Glutamatergic neuron (in vitro differentiated cells): ENCODE measurements at places on chromosomes 12 and 14. TPM values are rescaled to one million over a fixed set of nuclear protein-coding genes. Genes with fewer than 3 reads are reported as not detected.
A peak's percentile ranks its signal among the peaks of the same experiment; 100 is the strongest.

- DNase-seq = no peak
- H3K4me3 ChIP-seq = no peak overlapping the region
- no peak overlapping the region for H3K27ac ChIP-seq
- no peaks in the 10 kb centered on the region for H3K27me3 ChIP-seq
- H3K4me1 ChIP-seq = no peaks in the 10 kb centered on the region
Measured at GRCh38 chr12:77392467-77393088, 327.2 kb upstream of the E2F7 start.

- H3K36me3 ChIP-seq = no peaks in the 10 kb centered on the region
- no peak overlapping the region for H3K27ac ChIP-seq
- H3K4me1 ChIP-seq = peaks cover 3% of the 10 kb centered on the region
- no peak for DNase-seq
Measured at GRCh38 chr12:77682488-77682887, 148.2 kb upstream of the NAV3 start.

DNA sequence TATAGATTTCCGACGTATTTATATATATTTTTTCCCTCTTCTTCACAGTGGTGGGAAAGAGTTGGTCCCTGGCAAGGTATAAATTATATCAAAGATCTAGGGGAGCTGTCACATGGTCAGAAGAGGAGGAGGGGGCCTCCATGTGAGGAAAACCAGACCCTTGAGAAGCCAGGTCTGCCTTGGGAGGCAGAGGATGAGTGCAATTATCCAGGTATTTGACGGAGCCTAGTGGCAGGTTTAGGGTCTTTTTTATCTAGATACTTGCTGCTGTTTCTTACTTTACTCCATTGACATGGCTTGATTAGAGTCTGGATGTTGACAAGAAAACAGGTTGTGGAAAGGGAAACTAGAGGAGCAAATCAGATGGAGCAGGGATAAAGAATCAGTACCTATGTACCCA, 5.5 kb downstream of the COPZ1 start:
- H3K27me3 ChIP-seq = peaks cover 2% of the 10 kb centered on the region
- H3K4me3 ChIP-seq = no peak overlapping the region
- no peak for DNase-seq
- H3K4me1 ChIP-seq = peaks cover 11% of the 10 kb centered on the region
- no peaks in the 10 kb centered on the region for H3K36me3 ChIP-seq
- H3K27ac ChIP-seq = peak overlapping the region; percentile 70

GRCh38 chr14:96408608-96409007, 16.7 kb downstream of the AK7 start:
- no peaks in the 10 kb centered on the region for H3K4me1 ChIP-seq
- no peaks in the 10 kb centered on the region for H3K27me3 ChIP-seq
- H3K27ac ChIP-seq = no peak overlapping the region
- H3K36me3 ChIP-seq = no peaks in the 10 kb centered on the region

- peaks cover 49% of the 10 kb centered on the region for H3K4me1 ChIP-seq
- H3K4me3 ChIP-seq = peak overlapping the region; percentile 58
- H3K27me3 ChIP-seq = peaks cover 3% of the 10 kb centered on the region
- peak overlapping the region; percentile 89 for H3K27ac ChIP-seq
- DNase-seq = no peak
- no peaks in the 10 kb centered on the region for H3K36me3 ChIP-seq
Measured at GRCh38 chr12:85006206-85006605, 29.9 kb downstream of the TSPAN19 start.

- no peak overlapping the region for H3K4me3 ChIP-seq
- no peaks in the 10 kb centered on the region for H3K27me3 ChIP-seq
- DNase-seq = no peak
- no peak overlapping the region for H3K27ac ChIP-seq
- H3K4me1 ChIP-seq = peaks cover 2% of the 10 kb centered on the region
Measured at GRCh38 chr12:10362828-10363657, 26.8 kb downstream of the KLRK1 start.

OTX2 gene
- 18.8 TPM for total RNA-seq
